T-cell (primary cell): ENCODE measurements at places on chromosomes 6 and 20. TPM values are rescaled to one million over a fixed set of nuclear protein-coding genes. Genes with fewer than 3 reads are reported as not detected.
A peak's percentile ranks its signal among the peaks of the same experiment; 100 is the strongest.

Gene SPTLC3
- total RNA-seq, result 0.55 TPM

Gene ANGPT4
- not detected for total RNA-seq

Gene IL17A
- not detected for total RNA-seq

DNA sequence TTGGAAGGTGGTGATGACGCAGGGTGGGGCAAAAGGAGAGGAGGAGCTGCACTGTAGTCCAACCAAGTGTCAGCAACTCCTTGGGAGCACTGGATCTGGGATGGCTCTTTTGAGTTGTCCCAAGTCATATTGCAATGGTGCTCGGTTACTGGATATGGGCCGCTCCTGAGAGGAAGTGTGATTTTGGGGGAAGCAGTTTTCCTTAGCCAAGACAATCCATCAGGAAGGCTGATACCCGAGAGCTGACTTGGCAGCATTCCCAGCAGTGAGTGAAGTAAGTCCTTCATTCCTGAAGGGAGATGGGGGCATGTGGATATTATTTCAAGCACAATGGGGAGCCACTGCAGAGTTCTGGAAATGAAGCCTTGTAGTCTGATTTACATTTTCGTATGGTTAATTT is 354.1 kb downstream of the RFPL4B start:
- no peak for DNase-seq

GRCh38 chr20:23127506-23128279 is 41.6 kb upstream of the CD93 start:
- DNase-seq, result no peak

Gene FAM210B
- 23.9 TPM for total RNA-seq

- DNase-seq, result no peak
These were observed 255.9 kb upstream of the RIN2 start for GRCh38 chr20:19502169-19502568.

DNA sequence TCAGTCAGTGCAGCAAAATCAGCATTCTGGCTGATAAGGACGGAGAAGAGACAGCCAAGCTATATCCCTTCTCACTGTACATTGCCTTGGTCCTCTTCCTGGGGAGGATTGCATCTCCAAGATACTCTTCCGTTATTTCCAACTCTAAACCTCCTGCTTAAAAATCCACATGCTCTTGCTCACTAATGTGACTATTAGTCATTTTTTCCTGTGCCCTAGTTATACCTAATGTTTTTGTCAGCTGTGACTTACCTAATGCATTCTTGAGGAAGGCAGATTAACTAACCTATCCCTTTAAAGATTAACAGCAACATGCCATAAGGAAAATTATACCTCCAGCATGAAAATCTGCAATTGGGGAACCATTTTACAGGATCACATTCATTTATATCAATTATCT is 317.6 kb downstream of the BTBD9 start:
- DNase-seq, result no peak

Gene SAPCD1
- 4.1 TPM for total RNA-seq

Gene GPSM3
- total RNA-seq, result 274 TPM

DNA sequence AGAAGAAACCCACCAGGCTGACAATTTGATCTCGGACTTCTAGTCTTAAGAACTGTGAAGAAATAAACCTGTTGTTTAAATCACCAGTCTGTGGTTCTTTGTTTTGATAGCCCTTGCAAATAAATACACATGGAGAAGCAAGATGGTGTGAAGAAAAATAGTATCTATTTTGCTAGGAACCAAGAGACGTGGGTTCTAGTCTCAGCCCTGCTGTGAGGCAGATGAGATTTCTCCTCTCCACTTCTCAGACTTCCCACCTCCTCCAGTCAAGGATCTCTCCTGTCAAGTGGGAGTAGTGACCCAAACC is 294.9 kb upstream of the JARID2 start:
- DNase-seq, result no peak

DNA sequence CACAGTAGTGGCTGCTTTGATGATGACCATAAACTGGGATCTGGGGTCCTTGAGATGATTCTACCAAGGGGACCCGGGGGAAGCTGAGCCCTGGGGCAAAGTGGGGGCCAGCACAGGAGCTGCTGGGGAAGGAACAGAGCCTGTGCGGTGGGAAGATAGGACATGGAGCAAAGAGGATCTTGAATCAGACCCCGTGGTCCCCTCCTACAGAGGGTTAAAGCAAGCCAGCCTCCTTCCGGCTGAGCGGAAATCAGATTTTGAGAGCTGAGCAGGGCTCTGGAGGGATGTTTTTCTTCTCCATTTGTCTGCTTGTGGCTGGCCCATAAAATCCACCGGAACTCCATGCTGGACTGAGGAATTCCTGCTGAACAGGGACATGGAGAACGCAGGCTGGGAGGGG is 10.1 kb upstream of the TCF15 start:
- no peak for DNase-seq

- no peak for DNase-seq
These were observed 5.7 kb upstream of the GFOD1 start for GRCh38 chr6:13493147-13493546.

- DNase-seq, result no peak
These were observed 70.6 kb downstream of the HDDC2 start for GRCh38 chr6:125231133-125231532.

- DNase-seq, result no peak
These were observed 127.6 kb upstream of the VGLL2 start for GRCh38 chr6:117137711-117138110.

Gene ATG5
- total RNA-seq, result 24.2 TPM

DNA sequence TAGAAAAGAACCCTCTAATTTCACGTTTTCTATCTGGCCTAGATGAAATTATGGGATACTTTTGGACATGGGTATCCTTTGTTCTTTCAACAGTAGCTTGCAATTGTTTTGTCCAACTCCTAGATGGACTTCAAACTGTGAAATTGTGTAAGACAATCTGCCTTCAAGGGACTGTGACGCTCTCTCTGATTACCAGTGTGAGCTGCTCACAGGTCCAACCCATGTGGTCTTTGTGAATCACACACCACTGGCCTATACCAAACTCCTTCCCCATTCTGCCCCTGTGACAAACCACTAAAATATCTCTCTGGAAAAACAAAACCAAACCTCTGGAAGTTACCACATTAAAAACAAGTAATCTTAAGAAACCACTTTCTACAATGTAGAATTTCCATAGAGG is 59.5 kb downstream of the NINL start:
- DNase-seq, result no peak

DNA sequence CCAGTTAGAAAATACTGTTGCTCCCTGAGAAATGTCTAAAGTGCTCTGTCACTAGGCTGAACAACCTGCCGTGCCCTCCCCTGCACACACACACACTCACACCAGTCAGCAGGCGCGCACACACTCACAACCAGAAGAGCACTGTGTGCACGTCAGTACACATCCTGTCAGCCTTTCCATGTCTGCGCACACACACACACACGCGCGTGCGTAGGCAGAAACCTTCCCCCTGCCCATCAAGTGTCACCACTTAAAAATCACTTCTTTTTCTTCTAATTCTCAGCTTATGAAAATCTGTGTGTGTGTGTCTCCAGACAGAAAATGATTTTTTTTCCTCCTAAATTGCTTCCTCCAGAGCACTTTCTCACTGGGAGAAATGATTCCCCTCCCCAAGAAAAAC is 100.3 kb downstream of the EDN3 start:
- DNase-seq, result no peak

- DNase-seq, result peak; percentile 44
These were observed 44.1 kb downstream of the PREX1 start for GRCh38 chr20:48783533-48784272.

DNA sequence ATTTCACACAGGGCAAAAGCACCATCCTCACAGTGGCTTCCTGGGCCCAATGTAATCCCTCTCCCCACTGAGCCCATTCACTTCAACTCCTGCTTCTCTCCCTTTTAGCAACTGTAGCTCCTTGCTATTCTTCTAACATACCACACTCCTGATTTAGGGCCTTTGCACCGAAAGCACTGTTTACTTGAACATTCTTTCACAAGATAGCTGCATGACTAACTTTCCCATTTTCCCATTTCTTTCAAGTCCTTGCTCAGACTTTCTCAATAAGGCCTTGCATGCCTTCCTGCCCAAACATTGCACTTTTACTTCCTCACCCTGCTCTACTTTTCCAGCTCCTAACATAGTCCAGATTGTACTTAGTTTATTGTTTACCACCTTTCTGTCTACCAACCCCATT is 73.0 kb downstream of the SHPRH start:
- DNase-seq, result no peak

DNA sequence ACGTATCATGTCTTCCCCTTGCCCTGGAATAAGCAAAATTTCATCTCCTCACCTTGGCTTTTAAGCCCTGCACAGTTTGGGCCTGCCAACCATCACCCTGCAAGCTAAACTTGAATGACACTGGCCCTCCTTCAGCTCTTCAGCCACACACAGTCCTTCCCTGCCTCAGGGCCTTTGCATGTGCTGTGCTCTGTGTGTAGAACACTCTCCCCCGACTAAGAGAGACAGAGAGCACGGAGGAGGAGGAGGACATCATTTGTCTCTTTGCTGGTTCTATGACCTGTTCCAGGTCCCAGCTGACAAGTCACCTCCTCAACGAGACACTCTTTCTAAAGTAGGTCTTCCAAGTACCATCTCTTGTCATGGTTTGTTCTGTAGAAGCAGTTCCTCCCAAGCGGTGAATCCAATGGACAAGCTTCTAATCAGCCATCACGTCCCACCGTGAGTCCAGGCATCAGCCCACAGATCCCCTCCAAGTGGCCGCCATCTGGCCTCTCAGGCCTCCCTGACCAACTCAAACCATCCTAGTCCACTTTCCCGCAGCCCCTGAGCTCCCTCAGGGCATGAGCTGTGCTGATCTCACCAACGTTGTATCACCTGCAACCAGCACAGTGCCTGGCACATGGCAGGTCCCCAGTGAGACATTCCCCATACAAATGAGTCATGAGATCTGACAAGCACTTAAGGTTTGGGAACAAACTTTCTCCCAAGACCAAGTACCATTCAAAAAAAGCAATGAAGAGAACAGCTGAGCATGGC is 30.5 kb downstream of the NFATC2 start:
- DNase-seq, result no peak

DNA sequence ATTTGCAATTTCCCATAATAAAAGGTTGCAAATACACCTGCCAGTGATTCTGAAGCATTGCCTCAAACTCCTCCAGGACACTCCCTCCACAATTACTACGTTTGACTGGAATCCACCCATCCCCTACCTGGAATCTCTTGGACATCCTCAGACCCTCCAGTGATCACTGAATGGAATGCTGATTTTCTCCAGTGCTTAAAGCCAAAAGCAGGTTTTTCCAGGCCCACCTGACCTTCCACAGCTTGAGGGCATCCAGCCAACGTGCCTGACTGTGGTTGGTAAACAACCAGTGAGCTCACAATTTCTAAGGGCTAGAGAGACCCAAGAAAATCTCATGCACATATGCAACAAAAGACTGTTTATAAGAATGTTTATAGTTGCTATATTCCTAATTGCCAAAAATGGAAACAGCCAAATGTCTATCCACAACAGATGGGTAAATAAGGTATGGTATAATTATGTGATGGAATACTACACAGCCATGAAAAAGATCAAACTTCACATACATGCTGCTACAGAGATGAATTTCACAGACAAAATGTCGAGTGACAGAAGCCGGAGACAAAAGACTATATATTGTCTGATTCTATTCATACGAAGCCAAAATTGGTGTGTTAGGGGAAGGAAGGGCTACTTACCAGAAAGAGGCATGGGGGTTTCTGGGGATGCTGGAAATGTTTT is 147.1 kb upstream of the RREB1 start:
- DNase-seq, result no peak
